ENCODE measurements at places on chromosomes 1 and 21.

DNA sequence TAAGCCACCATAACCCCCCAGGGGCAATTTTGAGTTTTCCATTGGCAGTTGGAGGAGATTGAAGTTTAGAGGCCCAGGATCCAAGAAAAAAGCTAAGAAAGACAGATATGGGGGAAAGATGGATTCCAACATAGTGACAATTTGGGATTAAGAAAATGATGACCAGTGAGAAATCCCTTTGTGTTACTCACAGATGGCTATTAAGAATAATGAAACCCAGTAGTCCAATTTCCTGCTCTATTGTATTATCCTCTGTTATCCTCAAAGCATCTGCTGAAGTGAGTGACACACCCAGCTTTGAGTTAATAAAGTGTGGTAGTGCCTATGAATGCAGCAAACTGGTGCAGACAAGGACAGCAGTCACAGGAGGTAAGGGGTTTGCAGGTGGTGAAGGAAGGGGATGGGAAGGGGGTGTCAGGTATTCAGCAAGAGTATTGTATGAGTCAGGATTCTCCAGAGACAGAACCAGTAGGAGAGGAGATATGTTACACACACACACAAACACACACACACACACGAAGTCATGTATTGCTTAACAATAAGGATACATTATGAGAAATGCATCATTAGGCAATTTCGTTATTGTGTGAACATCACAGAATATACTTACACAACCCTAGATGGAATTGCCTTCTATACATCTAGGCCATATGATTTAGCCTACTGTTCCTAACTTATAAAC is 112.4 kb upstream of the VANGL1 start:
- no peak for DNase-seq

GRCh38 chr21:35280231-35280630 is 231.1 kb upstream of the RUNX1 start:
- no peak for DNase-seq

DNA sequence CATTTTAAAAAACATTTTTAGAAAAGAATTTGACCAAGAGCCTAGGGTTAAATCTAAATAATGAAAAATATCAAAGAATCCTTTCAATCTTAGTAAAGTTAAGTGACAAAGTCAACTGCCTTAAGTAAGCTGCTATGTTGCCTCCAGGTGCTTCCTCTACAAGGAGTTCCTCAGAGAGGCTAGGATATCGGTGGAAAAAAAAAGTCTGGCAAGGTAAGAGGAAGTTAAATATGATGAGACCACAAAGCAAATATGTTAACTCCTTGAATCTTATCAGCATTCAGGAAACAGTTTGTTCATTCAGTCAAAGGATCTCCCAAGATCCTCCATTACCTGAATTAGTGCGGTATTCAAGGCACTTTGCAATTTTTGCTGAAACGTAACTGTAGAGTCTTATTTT is 563.5 kb downstream of the PTPRC start:
- no peak for DNase-seq

DNA sequence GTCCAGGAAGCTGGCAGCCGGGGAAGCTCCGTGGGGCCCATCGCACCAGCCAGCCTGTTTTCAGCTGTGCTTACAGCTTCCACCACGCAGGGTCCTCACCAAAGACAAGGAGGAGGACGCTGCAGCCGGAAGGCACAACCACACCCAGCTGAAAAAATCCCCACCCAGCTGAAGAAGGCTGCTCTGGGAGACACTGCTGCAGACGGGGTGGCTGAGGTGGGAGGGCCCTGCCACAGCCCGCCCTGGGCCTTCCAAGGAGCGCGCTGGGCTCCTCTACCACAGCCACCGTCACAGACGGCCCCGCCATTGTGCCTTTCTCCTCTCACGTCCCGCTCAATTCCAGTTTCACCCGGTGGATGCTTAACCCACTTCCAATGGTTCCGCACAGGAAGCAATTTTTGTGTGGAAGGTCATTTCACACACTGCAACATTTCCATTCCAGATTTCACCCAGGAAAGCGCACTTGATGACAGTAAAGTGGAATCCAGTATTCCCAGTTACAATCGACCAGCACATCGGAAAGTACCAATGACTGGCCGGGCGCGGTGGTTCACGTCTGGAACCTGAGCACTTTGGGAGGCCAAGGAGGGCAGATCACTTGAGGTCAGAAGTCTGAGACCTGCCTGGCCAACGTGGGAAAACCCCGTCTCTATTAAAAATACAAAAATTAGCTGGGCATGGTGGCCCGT is 47.9 kb downstream of the NPHP4 start:
- no peak for DNase-seq

DNA sequence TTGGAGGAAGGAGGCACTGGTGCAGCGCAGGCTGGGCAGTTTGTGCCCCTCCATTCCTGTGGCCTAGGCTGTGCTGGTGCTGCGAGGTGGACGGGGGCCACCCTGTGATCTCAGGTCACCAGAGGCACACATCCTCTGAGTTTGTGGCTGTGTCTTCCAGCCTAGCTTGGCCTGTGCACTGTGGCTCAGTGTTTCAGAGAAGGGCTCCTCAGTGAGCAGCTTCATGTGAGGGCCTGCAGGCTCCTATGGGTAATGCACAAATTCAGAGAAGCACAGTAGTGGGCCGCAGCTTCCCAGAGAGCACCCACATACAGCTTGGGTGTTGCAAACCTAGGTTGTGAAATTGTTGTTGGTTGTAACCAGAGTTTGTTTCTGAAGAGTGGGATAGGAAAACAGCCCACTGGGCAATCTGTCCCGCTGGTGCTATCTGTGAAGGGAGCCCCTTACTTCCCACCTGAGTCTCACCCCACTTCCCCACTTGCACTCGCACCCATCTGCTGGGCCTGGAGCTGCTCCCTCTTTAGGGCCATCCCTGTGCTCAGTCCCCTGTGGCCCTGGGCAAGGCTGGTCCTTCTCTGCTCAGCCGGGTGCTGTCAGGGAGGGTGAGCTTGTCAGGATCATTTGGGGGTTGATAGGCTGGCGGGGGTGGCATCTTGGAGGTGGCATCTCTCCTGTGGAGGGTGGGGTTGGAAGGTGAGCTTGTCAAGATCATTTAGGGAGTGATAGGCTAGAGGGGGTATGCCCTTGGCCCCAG is 30.2 kb downstream of the SNAP47 start:
- DNase-seq, result no peak

DNA sequence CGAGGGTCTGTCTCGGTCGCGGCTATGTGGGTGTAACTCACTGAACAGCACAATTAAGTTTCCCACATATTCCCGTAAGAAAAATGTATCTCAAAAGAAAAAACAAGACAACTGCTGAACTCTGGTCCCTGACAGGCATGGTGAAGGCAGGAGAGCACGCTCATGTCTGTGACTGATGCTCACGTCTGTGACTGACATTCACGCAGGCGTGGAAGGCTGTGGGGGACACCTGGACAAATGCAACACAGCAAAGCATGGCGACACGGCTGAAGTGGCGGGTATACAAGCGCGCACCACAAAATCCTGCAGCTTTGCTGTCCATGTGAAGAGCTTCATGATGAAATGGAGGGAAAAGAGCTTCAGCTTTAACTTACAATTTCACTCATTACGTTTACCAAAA is 6.0 kb downstream of the PTTG1IP start:
- no peak for DNase-seq

GRCh38 chr1:17976854-17977253 is 130.7 kb upstream of the IGSF21 start:
- no peak for DNase-seq

DNA sequence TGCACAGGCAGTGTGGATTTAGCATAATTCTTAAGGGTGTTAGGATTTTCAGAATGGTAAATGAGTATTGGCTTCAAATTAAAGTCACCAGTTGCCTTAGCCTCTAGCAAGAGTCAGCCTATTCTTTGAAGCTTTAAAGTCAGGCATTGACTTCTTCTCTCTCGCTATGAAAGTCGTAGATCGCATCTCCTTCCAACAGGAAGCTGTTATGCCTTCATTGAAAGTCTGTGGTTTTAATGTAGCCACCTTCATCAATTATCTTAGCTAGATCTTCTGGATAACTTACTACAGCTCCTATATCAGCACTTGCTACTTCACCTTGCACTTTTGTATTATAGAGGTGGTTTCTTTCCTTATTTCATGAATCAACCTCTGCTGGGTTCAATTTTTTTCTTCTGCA is 320.2 kb downstream of the PTPRC start:
- DNase-seq, result no peak

GRCh38 chr1:153985941-153986761 is at the start of gene RAB13:
Gene RAB13 (minus strand): TSS chr1:153986339. CDS start chr1:153986236, 103 bp downstream.
- DNase-seq, result no peak

DNA sequence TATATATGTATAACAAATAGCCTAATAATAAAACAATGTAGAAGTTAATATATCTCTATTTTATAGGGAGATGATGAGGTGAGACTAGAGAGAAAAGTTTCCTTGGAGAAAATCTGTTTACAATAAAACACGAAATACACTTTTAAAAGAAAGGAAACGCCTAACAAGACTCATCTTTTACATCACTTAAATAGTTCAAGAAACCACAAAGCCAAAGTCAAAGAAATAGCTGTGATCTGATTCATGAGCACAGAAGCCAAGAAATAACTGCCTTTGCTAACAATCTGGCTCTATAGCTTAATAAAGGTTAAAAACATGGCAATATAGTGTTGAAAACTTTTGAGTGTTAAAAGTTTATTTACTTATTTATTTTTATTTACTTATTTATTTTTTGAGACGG is 61.5 kb downstream of the TOR3A start:
- DNase-seq, result no peak

GRCh38 chr1:183879494-183879893 is 74.6 kb downstream of the RGL1 start:
- no peak for DNase-seq

GRCh38 chr1:21754583-21754982 is 28.4 kb downstream of the USP48 start:
- DNase-seq, result no peak

DNA sequence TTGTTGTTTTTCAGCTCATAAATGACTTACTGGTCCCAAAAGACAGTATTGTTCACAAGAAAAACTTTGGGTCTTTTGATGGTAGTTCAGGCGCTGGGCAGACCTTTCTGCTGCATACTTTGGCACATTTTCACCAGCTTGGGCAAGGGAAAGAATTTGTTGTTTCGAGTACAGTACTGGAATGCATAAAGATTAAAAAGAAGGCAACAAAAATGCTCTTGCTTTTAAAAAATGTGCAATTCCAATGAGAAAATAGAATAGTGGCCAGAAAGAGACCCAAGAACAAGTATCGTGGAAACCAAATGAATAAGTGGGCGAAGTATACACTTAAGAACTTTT is 56.0 kb downstream of the CLIC6 start:
- no peak for DNase-seq

DNA sequence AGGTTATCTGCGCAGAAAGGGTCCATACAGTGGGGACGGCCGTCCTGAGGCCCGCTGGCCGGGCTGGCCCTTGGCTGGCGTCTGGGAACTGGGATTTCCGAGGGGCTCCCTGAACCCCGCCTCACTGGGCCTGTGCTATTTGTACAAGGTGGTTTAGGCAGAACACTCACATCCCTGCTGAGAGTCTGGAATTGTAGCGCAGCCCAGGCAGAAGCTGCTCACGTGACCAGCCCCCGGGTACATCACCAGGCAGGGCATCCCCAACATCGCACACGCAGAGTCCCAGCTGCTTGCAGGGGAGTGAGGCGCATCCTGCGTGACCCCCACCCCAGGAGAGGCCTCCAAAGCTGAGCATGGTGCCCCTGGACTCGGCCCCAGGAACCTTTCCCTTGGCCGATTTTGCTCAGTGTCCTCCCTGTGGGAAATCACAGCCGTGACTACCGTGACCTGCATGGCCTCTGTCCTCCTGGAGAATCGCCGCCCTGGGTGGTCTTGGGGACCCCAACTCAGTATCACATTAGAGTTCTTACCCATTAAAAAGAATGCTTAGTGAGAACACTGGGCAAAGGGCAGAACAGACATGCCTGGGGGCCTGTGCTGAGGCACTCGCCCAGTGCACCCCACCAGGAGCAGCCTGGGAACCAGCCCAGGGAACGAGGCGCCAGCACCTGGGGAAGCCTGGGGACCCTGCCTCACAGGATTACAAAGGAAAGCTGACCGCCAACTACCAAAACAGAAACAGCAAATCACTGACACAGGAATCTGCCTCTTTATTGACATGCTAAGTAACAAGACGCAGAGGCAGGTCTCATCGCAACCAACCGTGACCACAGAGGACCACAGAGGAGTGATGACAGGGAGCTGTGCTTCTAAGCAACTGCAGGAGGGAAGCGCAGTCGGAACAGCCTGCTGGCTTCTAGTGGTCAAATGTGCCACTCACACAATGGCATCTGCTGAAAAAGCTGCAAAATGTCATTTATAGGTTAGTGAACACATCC is 33.5 kb downstream of the UBE2G2 start:
- DNase-seq, result no peak

DNA sequence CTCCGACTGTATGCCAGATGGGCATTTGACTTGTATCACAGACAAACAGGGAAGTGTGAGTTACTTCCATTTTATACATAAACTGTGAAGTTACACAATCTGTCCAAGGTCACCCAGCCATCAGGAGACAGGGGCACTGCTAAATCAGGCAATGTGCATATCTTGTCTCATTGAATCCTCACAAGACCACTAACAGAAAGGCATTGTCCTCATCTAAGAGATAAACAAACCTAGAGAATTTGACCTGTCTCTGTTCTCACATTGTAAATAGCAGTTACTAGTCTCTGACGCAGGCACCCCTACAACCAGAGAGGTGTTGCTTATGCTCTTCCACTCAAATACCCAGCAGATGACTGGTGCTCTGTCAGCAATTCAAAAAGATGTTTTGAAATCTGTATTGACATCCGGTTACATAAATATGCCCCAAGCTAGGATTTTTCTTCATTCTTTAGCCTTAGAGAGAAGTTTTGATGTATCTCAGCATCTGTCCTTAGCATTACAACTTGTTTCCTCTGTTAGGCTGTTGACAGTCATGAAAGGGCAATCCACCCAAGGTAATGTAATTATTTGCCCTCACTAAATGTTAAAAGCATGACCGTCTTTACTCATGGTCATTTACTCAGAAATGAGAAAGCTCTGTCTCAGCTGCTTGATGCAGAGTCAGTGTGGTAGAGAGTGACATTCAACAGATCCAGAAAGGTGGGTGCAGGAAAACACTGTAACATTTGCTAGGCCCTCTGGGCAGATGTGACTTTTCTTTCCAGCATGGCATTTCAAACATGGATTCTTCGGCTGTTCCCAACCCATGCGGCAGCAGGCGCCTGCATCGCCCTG is 51.9 kb upstream of the ZNF326 start:
- no peak for DNase-seq

DNA sequence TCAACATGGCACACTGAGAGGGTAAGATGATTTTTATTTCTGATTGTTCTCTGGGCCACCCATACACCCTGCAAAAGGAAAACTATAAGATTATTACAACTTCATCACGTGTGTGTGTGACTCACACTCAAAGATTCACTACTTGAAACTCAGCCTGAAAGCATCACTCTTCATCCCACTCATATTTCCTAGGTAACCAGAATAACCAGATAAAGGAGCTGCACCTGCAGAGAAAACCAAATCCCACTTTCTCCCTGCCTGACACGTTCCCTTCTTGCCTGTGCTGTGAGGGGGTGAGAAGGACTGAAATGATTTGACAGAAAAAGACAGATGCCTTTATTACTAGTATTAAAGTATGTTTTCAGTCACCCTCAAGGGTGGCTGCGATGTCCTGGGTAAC is 131.6 kb downstream of the TGFBR3 start:
- no peak for DNase-seq
